Stimulated activated CD8-positive, alpha-beta memory T cell treated with anti-CD3 and anti-CD28 coated beads, Interleukin-4, amount 100 ng/mL, for 1 hour (primary cell): ENCODE measurements at places on chromosomes 5 and 9.

DNA sequence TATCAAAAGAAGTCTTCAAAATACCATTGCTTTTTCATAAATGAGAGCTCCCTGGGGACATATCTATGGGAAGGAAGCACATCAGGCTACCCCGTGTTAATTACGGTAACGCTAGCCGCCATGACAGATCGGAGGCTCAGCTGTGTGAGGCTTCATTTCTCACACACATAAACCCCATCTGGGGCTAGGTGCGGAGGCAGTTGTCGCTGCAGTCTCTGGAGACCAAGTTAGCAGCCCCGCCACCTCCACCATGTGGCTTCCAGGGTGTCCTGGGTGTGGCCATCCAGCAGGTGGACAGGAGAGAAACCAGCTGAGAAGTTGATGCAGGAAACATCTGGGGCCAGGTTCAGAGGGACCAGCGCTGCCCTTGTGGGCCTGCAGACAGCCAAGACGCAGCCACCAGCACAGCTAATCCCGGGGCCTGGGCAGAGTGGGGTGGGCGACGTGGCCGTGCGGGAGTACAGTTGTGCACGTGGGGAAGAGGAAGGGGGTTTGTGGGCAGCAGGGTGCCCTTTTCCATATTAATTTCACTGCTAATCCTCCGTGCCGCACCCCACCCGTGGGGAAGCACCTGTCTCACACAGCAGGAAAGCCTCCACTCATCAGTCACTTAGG is 426.5 kb downstream of the IRX1 start:
- DNase-seq: no peak

DNA sequence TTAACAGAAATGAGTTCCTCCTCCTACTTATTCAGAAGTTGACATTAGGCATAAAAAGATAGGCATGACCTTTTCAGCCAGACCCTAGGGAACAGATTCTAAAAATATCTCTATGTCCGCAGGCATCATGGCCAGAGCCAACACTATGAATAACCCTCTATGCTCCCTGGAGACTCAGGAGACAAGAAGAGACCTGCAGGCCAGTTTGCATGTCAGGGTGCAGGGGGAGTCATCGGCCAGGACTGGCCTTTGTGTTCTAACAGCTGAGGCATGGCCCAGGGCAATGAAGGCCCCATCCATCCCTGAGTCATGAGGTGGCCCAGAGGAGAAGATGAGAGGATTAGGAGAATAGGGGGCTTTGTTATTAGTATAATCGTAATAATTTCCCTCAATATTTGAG is 93.8 kb downstream of the TMEM215 start:
- DNase-seq: no peak

GRCh38 chr9:4591123-4591500 is 71.0 kb upstream of the PLPP6 start:
- no peak for DNase-seq

- DNase-seq: no peak
These were observed 110.3 kb upstream of the PTCH1 start for GRCh38 chr9:95626885-95627558.

DNA sequence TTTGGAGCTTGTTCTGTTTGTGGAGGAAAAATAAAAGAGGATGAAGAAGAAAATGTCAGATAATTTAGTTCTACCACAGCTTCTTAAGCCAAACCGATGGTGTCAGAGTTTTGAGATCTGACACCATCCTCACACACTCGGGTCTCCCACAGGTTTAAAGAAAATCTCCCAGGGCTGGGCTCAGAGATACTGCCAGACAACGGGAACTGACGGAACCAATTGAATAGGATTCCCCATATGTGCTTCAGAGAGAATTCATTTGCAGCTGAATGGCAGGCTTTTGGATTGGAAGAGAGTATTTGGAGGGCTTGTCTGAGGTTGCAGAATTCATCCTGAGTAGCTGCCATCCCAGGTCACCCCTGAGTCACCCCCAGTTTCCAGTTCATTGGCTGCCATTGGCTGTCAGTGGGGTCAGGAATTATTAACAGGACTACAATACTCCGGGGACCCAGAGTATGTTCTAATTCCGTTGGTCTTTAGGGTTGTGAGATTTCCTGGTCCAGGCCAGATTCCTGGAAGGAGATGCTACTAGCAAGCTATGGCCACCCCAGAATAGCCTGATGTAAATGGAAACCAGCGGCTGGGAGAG is 131.3 kb downstream of the PDZD2 start:
- no peak for DNase-seq

DNA sequence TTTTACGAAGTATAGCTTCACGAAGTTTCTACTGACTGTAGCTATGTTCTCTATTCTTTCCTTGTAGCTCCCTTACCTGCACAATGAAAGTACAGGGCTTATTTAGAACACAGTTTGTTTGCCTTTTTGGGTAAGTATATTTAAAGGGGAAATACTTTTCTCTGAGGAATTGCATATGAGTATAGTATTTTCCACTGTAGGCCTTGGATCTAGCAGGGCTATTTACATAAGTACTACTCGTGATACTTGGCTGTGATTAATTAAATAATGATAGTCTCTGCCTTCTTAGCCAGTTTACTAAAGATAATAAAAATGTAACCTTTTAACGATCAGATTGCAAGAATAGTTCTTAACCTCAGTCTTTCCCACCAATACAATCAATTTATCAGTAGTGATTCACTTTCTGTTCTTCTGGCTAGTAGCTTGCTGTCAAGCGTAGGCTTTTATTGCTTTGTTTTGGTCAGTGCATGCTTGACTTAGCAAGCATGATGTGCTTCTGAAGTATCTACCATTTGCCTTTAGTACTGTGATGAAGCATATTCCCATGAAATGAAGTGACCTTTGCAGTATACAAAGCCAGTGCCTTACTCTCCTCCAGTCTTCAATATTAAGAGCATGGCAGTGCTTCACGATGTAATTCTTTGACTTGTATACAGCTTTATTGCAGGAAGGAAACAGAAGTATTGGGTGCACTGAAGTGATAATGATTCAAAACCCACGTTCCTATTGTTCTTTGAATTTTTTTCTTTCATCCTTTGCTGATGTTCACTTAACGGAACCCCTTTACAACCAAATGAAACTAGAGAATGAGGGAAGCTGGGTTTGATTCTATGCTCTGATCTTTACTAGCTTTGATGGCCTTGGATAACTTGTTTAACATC is 64.2 kb downstream of the SLC44A1 start:
- DNase-seq: no peak

DNA sequence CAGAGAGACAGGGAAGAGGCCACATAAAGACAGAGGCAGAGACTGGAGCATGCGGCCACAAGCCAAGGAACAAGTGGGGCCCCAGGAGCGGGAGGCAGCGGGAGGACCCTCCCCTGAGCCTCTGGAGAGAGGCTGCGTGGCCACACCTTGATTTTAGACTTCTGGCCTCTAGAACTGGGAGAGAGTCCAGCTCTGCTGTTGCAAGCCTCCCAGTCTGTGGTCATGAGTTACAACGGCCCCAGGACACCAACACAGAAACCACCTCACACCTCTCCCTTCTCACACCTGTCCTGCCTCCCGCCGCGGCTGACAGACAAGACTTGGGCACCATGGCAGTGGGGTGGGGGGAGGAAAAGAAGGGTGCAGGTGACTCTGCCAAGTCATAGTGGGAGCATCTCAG is 2.2 kb downstream of the INPP5E start:
- DNase-seq: no peak

- no peak for DNase-seq
These were observed 153.7 kb downstream of the INSYN2B start for GRCh38 chr5:169826618-169827017.

- no peak for DNase-seq
These were observed 45.1 kb upstream of the TESK1 start for GRCh38 chr9:35559792-35560530.

DNA sequence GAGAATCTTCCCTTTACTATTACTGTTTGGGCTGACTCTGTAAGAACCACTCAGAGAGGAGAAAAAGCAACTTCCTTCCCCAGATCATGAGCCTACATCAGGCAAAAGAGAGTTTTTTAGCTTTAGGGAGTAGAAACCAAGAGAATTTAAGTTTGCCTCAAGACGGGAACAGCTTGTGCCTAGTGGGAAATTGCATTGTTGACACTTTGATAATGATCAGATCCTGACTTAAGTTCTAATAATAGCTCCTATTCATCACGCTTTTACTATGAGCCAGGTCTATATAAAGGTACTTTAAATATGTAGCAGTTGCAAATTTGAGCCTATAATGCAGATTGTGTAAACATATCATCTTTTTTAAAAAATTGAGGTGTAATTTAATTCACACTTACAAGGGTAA is 298.2 kb downstream of the MAN2A1 start:
- DNase-seq: no peak

- no peak for DNase-seq
These were observed 38.6 kb upstream of the GGTA1 start for GRCh38 chr9:121538221-121538620.

DNA sequence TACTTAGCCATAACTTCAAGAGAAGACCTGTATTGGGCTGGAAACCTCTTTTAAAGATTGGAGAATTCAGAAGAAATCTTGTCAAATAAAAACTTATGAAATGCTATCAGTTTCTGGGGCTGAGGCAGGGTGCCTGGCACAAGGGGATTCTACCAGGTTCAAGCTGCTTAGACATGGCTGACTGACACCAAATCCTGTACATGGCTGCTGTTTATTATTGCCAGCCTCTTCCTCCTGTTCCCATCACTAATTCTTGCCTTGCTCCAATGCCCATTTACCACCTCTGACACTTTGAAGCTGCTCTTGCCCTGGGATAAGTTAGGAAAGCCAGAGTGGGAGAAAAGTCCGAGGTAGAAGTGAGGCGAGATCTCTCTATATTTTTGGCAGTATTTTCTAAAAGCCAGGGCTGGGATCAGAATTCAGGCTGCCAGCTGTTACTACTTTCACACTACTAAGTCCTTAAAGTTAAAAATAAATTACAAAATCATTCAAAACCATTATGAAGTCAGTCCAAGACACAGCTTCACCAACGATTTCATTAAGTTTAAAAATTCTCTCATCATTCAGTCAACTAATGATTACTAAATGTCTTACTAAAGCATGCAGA is 66.3 kb upstream of the TNFAIP8 start:
- DNase-seq: no peak

DNA sequence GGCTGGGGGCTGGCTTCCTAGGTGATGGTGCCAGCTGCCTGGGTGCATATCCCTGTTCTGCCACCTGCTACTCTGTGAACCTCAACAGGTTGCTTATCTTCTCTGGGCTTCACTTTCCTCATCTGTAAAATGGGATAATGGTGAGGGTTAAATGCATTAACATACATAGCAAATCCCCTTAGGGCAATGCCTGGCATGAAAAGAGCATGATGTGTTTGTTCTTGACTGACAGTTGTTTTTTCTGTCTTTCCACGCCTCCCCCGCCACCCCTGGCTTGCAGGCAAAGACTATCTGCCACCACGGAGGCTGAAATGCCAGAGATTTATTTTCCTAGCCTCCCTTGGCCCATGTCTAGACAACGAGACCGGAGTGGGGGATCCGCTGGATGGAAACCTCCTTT is 280.5 kb downstream of the NSG2 start:
- DNase-seq: no peak

GRCh38 chr9:110799396-110799795 is 130.8 kb downstream of the MUSK start:
- DNase-seq: no peak

- no peak for DNase-seq
These were observed 27.1 kb upstream of the PRR16 start for GRCh38 chr5:120436996-120437395.

GRCh38 chr5:111984044-111984443 is 227.1 kb upstream of the NREP start:
- no peak for DNase-seq

- no peak for DNase-seq
These were observed 250.8 kb downstream of the SLIT3 start for GRCh38 chr5:169050146-169050571.

DNA sequence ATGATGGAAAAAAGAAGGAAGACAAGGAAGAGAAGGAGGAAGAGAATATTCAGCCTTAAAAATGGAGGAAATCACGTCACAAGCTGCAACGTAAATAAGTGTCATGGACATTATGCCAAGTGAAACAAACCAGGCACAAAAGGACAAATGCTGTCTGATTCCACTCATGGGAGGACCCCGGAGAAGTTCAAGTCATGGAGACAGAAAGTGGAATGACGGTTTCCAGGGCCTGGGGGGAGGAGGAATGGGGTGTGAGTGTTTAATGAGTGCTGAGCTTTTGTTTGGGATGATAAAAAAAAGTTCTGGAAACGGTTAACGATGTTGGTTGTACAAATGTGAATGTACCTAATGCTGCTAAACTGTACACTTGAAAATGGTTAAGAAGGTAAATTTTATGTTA is 439.5 kb downstream of the GADD45G start:
- DNase-seq: no peak

DNA sequence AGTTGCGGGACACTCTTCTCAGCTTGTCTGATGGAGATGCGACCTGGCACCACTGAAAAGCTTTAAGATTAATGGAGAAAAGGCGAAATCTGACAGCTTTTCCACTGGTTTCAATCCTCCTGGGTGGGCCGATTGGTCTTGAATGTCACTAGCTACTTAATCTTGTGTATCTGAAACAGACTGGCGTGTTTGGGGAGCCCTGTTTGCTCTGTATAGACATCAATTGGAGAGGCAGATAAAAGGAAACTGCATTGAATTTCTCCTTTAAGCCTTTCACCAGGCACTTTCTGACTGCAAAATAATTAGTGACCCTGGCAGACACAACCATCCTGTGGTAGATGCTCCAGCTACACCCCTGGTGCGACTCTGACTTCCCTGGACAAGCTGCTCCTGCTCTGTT is 224.2 kb downstream of the NDUFS4 start:
- DNase-seq: no peak

- DNase-seq: no peak
These were observed 27.8 kb upstream of the EGFL7 start for GRCh38 chr9:136634904-136635303.

GRCh38 chr5:145858959-145859358 is 13.9 kb downstream of the GRXCR2 start:
- no peak for DNase-seq

- no peak for DNase-seq
These were observed 26.6 kb upstream of the AKNA start for GRCh38 chr9:114414346-114414745.

DNA sequence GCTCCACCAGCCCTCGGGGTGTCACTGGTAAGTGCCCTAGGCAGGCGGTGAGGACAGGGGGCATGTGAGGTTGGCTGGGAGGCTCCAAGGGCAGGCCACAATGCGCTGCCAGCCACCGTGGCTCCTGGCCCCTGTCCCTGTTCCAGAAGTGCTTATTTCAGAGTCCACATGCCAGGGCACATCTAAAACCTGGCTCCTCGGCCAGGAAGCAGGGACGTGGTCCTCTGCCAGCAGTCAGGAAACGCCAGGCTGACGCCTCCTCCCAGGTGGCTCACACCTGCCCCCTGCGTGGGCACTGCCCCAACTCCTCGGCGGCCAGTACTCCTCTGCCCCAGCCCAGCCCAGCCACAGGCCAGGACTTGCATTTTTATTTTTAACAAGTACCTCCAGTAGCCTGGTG is 68.5 kb downstream of the SECISBP2 start:
- DNase-seq: no peak

- DNase-seq: no peak
These were observed 16.3 kb downstream of the IL5 start for GRCh38 chr5:132526974-132527564.

GRCh38 chr9:36346569-36346968 is 53.5 kb downstream of the RNF38 start:
- no peak for DNase-seq

- no peak for DNase-seq
These were observed 124.4 kb downstream of the PLK2 start for GRCh38 chr5:58335518-58335917.
